Kidney (tissue), 22 donors: ENCODE measurements at places on chromosomes 6 and 20. TPM values are rescaled to one million over a fixed set of nuclear protein-coding genes. Genes with fewer than 3 reads are reported as not detected.

SIM1 gene
- total RNA-seq = 31.8 TPM

DNA sequence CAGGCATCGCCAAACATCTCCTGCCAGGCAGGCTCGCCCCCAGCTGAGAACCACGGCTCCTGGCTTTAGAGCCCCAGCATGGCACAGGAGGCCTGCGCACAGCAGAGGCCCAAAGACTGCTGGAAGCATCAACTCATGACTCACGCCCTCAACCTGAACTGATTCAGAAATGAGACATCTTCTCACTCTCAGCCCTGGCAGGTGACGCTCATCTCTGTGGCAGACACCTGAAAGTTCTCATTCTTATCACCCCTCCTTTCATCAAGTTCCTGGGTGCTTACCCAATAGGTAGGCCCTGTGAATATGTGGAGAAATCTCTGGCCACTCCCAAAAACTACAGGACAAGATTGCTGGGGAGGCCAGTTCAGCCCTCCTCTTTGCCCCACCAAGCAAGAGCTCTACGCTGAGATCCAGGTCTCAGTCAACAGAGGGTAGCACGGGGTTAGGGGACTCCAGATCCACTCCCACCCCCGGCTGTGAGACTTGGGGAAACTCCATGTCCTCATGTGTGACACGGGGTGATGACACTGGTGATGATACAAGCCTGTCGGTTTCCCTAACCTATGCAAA lies 11.3 kb downstream of the NFATC2 start:
- DNase-seq = no peak

GRCh38 chr6:28182255-28182654 lies 40.6 kb downstream of the ZKSCAN8 start:
- DNase-seq = no peak

DNA sequence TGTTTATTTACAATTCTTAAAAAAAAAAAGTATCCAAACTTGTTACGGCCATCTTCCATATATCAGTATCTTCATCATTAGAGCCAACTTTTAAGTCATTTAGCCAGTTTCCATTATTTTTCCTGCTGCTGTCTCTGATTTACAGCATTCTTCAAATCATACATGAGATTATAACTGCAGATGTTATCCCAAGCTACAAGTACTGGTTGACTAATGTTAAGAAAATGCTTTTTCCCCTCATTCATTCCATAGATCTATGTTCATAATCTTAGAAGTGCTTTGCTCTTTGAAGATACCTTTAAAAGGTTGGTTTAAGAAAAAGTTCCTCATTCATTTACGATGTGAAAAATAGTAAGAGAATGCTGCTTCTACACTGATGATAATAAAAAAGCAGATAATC lies 158.7 kb downstream of the RNGTT start:
- no peak for DNase-seq

DNA sequence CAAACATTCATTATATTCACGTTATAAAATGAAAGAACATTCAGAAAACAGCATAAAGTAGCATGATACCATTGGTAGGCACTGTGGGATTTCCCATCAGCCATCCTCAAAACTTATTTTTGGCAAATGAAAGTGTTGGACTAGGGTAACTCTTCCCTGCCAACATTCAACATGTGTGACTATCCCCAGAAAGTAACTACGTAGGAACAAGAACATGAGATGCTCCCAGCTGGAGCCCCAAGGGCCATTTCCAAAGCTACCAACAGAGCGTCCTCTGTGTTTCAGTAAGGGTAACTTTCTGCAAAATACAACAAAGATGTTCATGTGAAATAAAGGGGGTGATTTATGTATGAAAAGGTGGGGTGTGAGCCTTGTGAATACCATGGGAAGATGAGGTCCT lies 28.4 kb upstream of the PTPN1 start:
- no peak for DNase-seq

DNA sequence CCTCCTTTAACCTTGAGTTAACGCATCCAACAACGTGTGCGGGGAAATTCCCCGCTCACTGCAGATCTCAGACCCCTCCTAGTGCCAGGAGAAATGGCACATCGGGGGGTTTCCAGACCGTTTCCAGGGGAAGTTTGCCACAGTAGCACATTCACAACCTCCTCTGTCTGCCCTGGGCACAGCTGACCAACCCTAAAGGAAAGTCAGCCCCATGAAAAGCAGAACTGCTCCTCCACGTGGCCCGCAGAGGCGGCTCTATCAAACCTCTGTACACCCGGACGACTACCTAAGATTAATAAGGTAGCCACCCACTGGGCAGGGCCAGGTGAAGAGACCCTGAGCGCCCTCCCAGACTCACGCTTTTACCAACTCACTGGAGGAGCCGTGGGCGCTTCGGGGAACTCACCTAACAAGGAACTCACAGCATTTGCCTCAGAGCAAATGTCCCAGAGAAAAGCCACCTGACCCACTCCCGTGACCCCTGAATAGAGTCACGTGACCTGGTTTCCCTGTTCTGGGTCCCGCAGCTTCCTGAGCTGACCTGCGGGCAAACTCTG lies 93.1 kb downstream of the PRND start:
- DNase-seq = peak; percentile 29

- DNase-seq = no peak
Observed at GRCh38 chr6:165621940-165622339, 41.1 kb downstream of the PDE10A start.
